ENCODE measurements at places on chromosomes 5 and 9.
A peak's percentile ranks its signal among the peaks of the same experiment; 100 is the strongest.

GRCh38 chr5:122707796-122708195 lies 67.1 kb upstream of the SNX2 start:
- DNase-seq, result no peak

DNA sequence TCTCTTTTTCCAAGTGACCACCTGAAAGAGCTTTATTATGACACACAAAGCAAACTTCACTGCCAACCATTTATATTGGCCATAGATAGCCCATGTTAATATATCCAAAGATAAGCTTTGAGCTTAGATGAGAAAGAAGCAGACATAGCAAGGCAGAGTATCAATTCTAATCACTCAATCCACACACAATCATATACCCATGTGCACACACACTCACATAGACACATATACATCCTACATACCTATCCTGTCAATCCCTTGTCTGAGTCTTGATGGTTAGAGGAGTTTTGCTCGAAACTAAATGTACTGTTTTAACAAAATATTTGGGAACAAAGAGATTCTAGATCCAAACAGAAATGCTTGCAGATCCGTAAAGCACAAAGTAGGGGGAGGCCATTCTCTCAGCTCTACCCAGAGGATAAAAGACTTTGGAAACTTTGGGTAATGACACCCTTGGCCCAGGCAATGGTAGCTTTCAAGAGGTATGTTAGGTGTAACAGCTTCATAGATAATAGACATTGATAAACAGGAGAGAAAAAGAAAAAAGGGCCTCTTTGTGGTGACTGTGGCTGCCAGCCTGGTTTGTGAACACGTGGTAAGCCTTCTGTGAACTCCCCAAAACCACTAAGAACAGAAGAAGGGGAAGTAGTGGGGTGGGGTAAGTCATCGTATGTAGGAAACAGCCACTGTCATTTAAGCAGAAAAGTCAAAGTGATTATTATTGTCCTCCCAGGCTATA lies 121.6 kb downstream of the TLR4 start:
- peak; percentile 11 for DNase-seq

DNA sequence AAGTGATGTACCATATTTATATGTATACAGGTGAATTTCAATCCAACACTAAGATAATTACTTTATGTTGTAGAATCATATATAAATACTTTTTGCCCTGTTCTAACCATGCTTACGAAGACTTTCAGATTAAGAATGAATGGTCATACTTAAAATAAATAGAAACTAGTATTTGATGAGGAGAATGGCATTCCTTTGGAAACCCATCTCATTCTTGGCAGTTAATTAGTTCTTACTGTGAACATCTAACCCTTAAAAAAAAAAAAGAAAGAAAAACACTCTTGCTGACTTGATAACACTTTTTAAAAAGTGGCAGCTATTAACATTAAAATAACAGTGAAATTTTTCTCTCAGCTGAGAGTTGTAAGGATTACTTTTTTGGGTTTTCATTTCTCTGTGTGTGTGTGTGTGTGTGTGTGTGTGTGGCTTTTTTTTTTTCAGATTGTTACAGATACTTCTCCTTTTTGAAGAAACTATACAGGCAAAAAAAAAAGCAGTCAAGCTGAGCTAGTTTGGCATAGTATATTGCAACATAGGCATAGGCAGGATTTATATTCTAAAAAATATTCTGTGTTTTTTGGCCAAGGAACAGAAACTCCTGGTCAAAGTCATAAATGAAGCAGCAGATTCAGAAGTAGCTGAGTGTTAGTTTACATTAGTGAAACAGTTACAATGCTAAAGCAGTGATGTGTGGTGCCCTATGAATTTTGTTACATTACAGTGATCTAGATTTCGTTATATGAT lies 163.5 kb downstream of the CD180 start:
- no peak for DNase-seq

- DNase-seq, result no peak
Measured at GRCh38 chr9:108727580-108728111, 128.1 kb downstream of the ACTL7B start.

DNA sequence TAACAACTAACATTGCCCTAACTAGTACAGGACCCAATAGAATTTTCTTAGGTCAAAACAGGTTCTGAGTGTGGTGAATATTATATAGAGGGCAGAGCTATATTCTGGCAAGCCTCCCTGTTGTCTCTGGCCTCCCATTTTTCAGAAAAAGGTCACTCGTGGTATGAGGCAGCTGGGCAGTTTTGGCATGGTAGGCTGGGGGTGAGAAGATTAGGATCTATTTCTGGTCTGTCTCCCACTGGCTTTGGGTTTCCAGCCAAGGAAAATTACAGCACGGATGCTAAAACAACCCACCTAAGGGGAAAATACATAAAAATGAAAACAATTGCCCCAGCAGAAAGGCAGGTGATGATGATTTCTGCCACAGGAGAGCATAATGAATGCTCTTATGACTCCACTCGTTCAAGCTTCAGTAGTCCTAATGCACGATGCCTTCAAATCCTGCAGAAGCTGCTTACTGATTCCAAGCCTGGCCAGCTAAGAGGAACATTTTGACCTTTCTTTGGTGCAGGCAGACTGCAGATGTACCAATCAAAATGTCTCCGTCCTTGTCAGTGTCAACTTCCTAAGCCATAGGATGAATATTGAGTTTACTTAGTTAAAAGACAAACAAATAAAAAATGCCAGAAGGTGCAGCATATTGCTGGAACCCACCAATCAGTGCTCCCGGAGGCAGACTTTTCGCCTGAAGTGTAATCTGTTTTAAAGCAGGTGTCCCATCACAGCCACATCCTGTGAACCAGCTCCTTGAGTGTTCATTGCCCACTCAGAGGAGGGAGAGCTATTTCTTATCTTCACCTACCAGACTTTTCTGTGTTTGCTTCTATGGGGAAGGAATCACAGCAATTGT lies 435.4 kb downstream of the ZSWIM6 start:
- DNase-seq, result no peak
